ENCODE measurements at places on chromosomes 5 and 9.

DNA sequence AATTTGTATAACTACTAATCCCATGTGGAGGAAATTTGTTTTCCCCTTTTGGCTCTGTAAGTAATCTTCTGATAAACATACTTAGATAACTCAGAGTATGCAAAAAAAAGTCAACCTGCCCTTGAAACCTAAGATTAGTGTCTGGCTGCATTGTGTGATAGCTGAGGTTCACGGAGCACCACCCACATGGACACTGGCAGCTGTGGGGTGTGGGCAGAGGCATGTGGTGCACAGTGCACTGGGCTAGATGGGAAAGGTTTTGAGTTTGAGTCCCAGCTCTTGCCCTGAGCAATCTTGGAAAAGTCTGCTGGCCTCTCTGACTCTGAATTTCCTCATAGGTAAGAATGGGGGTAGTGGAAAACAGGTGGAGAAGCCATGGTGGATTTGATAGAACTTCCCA lies 75.1 kb downstream of the PLCXD3 start:
- DNase-seq: no peak

DNA sequence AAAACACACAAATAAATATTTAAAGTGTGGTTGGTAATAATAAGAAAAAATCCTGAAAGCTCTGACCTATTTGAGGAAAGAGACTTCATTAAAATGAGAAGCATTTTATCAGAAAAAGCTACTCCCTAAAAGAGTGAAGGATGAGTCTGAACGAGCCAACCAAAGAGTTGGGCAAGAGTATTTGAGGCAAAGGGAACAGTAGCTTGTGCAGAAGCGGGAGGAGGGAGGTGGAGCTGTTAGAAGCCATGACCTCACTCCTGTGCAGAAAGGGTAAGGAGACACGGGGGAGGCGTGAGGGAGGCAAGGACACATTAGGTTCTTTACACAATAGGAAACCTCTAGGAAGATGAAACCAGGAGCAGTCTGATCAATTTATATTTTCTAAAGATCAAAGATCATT lies 29.4 kb downstream of the SH3RF2 start:
- DNase-seq: no peak

DNA sequence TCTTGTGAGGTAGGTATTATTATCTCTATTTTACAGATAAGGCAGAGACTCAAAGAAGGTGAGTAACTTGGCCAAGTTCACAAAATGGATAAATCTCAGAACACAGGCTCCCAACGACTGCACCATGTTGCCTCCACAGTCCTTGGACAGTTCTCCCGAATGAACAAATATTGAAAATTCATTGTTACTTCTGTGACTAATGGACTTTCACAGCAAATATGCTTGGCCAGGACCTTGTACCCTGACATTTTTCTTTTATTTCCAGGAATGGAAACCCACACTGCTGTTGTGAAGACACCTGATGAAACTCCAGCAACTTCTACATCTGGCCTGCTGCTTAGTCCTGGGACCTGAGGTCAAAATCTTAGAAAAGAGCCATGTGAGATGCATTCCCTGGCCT lies 2.5 kb upstream of the CYSTM1 start:
- DNase-seq: no peak

DNA sequence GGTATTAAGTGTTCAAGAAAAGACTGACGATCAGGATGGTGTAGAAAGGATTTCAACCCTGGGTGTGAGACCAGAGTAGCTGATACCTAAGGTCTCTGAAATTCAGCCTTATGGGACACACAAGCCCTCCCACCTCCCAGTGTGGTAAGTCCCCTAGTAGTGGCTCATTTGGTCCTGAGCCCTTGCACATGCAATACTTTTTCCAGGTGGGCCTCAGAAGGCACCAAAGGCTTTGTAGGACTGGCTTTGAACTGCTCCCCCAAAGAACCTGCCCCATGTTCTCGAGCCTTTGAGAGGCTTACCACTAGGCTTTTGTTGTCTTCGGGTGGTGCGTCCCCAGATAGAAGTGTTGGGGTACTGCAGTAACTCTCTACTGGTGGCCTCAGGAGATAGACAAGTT lies 803 bp downstream of the GARIN3 start:
- no peak for DNase-seq

DNA sequence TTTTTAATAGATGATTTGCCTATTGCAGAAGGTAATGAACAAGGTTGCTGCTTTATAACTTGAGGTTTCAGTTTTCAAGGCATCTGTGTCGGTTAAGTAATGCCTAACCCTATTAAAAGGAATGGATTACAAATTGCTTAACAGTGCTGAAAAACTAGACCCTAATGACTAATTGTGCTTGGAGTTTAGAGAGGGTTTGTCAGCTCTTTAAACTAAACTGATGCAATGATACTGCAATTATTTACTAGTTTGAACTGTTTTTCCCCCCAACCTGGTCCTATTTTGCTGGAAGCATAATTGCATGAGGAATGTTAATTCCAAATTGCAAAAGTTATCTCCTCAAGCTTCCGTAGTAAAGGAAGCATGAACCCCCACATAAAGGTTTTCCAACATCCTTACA lies 39.3 kb upstream of the TLX3 start:
- DNase-seq: peak; percentile 81

DNA sequence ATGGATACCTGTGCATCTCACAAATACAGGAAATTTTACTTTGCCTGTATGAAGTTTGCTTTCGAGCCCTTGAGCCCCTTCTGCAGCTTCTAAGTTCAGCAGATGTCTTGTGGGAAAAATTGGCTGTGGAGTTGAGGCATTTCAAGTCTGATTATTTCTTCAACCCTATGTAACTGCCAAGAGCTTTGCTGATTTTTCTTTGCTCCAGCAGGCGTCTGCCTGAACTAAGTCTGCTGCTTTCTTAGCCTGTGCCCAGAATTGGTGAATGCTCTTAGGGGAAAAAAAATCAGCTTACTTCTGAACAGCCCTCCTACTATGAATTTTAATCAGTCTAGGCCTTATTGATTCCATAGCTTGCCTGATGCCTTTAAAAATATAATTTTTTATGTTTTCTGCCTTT lies 41.2 kb downstream of the RIC1 start:
- no peak for DNase-seq

DNA sequence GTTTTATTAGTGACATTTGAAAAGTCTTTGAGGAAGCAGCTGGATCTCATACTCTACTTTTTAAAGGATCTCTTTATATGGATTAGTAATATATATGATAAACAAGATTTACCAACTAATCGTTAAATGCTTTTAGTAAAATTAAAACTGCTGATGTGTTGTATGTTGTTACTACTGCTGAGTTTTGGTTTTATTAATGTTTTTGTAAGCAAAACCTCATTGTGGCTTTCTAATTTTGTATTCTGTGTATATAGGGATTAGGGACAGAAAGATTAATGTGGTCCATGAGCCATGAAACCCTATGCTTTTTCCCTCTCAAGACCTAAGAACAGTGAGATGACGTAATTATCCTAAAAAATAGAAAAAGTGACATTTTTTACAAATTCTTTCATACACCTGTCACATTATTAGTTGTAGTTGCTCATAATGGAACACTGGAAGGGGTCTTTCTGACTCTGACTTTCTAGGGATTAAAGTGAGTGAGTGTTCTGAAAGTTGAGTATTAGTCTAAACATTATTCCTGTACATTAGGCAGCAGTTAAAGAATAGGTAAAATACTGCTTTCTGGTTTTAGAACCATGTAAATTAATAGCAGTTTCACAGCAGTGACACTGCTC lies 85.9 kb downstream of the SLC12A2 start:
- no peak for DNase-seq

DNA sequence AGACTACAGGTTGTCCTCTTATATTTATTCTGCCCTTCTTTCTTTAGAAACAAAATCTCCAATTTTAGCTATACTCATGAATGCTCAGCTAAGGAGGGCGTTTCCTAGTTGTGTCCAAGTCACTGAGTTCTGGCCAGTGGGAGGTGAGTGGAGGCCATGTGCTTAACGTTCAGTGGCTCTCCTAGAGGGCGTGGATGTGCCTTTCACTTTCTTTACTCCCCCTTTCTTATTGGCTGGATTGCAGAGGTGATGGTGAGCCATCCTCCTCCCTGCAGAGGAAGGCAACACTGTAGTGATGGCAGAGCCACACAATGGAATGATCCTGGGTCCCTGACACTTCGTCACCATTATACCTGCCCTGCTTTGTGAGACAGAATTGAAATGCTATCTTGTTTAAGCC lies 54.6 kb downstream of the ALG2 start:
- DNase-seq: no peak

DNA sequence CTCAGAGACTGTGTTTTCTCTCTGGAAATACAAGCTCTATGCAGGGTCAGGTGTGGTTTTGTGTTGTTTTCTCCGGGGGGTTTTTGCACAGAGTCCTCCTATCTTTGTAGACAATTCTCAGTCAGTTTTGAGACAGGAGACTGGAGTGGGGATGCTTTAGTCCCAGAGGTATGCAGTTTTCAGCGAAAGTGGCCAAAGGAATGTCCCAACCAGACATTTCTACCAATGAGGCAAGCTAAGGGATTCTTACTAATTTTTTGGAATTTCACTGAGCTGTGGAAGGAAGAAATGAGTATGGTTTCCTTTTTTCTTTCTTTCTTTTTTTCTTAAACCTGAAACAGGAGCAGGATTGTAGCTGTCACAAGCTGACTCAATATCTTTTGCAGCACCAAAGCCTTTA lies 35.3 kb upstream of the PLPP1 start:
- DNase-seq: peak; percentile 45

DNA sequence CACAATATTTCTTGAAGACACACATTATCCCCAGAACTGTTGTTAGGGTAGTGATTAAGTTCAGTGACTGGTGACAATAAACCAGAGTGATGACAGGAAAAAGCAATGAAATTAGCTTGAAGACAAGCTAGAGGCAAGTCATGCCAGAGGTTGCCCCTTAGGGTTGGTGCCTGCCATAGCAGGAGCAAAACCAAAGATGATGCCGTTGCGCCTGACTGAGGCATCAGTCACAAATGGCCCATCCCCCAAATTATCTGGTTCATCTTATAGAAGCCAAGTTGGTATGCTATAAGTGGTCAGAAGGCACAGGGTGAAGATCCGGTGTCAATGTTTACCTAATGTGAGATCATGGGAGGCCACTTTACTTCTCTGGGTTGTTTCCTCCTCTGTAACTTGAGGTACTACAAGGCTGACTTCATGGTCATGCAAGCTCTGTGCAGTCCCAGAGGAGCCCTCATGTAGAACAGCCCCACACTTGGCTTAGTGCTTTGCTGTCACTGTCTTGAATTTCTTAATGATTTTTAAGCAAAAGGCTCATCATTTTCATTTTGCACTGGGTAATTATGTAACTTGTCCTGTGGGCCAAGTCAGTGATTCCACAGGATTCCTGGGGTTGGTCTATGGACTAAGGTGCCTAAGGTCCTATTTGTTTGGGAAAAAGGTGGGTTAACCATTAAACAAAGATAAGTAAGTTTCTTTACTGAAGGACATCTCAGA lies 211.3 kb downstream of the MAN2A1 start:
- no peak for DNase-seq

- DNase-seq: no peak
Measured at GRCh38 chr5:103829585-103829984, 267.0 kb upstream of the NUDT12 start.

DNA sequence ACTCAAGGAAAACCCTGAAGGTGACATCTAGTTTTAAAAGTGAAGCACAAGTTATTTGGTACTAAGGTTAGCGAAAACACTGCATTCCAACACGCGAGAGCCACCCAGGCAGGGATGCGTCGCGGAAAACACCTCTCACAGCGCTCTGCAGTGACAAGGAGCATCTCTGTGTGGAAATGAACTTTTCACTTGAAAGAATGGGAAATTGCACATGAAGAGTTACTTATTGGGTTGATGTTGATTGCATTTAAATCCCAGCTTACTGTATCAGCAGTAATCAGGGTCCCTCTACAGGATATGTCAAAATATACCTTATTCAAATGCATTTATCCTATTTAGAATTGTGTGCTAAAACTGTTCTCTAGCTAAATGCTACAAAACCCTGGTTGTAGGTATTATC lies 144.4 kb downstream of the BNC2 start:
- peak; percentile 47 for DNase-seq

- DNase-seq: no peak
Measured at GRCh38 chr5:168976311-168976970, 324.5 kb downstream of the SLIT3 start.

GRCh38 chr5:118551716-118552115 lies 436.6 kb downstream of the DTWD2 start:
- DNase-seq: no peak

DNA sequence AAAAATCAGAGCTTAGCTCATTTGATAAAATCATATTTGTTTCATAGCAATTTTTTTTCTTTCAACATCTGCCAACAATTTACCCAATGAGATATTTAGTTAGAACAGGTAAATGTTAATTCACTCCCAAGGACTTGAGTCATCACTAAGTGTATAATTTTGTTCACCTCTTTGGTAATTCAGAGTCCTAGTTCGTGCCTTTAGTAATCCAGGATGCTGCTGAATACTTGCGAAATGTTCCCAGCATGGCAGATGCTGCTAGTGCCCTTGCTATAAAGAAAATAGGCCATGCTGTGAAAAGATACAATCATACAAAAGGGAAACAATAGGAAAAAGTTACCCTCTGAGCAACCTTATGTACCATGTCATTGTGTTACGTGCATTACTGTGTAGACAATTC lies 210.5 kb downstream of the CSNK1G3 start:
- no peak for DNase-seq

DNA sequence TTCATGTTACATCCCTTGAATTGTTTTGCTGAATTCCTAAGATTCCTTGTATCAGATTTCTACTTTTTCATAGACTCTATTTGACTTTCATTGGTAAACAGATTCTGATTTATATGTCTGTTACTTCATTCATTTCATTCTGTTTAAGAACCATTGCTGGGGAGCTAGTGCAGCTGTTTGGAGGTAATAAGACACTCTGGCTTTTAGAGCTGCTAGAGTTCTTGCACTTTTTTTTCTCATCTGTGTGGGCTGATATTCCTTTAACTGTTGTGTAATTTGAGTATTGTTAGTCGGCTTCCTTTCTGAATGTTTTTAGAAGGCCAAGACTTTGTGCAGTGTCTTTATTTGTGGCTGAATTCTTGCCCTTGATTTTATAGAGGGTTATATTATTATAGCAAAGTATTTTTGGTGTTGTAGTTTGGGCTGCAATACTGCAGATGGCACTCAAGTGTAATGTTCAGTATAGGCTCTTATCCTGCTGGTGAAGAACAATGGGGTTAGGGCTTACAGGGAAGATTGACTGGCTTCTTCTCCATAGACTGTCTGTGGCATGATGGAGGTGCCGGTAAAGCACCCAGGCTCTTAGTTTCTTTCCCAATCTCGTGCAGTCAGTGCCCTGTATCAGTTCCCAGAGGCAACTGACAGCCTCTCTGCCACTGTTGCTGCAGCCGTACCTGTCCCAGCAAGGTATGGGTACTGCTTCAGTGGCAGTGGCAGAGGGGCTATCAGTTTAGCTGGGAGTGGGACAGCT lies 162.2 kb downstream of the OXCT1 start:
- peak; percentile 49 for DNase-seq

DNA sequence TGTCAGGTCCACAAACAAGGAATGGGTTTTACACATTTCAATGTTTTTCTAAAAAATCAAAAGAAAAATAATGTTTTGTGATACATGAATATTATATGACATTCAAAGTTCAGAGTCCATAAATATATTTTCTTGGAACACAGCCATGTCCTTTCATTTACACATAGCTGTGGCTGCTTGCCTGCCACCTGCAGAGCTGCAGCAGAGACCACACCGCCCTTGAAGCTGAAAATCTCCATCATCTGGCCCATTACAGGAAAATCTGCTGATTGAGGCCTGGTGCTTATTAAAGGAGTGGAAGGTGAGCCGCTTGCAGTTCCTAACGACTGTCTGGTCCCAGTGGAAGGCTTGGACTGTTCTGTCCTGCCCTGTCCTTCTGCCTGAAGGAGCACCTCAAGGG lies 232.6 kb upstream of the ADAMTS16 start:
- DNase-seq: no peak

Data from EL (cell line).